ENCODE measurements at places on chromosomes 4 and X.

DNA sequence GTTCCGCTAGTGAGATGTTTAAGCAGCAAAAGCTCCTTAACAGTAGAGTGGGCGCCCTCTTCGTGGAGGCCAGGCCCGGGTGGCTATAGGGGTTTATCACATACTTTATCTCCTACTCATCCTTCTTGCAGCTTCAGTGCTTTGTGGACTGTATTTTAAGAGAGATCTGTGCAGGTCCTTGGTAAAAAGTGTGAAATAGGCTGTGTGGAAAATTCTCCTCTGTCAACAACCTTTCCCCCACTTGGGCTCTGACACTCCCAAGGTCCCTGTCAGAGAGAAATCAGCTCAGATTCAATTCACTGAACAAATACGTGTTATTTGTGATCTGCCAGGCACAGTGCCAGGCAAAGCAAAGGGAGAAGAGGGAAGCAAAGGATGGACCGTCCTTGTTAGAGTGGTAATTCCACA is 214.3 kb upstream of the PPARGC1A start:
- DNase-seq = peak; percentile 43

DNA sequence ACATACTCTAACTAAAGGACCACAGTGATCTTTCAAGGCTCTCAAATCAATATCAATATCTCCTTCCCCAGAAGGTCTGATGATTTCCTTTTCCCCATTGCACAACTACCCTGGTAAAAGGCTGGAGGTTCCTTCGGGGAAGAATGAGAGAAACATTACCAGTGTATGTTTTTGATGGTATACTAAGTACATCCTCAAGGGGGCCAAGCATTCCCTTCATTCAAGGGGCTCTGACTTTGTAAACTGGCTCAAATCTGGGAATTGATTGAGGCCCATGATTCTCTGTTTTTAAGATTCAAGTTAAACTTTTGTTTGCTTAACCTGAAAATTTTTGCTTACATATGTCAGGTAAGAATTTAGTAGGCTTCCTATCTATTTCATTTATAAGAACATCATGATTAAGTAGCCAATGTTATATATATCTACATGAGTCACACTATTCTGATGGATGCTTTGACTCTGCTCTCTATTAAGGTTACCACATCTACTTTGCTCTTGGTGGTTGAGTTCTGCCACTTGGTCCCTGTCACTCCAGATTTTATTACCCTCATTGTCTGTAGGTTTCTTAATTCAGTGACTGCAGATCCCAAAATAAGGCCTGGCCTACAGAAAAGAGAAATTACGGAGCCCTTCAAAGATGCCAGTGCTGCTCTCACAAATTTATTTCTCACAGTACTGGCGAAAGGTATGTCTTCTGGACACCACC is 16.4 kb upstream of the GUCY1B1 start:
- no peak for DNase-seq

DNA sequence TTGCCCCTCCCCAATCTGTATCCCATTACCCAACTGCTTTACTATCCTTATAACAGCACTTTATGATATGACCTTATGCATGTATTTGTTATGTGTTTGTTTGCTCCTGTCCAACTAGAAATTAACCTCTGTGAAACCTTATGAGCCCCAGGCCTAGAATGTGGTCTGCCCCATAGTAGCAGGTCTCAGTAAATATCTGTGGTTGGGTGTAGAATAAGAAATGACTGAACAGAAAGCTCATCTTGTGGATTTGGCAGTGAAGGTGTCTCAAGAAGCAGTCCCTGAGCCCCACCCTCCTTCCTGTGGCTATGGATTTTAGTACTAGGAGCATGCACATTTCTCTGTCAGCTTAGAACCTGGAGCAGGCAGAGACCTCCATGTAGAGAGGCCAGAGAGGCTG is 229.0 kb upstream of the LCORL start:
- no peak for DNase-seq

DNA sequence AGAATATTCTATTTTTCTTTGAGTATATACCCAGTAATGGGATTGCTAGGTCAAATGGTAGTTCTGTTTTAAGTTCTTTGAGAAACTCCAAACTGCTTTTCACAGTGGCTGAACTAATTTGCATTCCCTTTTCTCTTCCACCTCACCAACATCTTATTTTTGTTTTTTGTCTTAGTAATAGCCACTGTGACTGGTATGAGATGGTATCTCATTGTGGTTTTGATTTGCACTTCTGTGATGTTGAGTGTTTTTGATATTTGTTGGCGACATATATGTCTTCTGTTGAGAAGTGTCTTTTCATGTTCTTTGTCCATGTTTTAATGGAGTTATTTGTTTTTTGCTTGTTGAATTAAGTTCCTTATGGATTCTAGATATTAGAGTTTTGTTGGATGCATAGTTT is 24.4 kb downstream of the AIMP1 start:
- DNase-seq = no peak

- DNase-seq = no peak
These were observed 1.0 kb upstream of the DAPP1 start for GRCh38 chr4:99815597-99816011.

GRCh38 chrX:78092296-78092695 is 11.8 kb upstream of the PGK1 start:
- peak; percentile 20 for DNase-seq

GRCh38 chr4:17866810-17867209 is 56.0 kb downstream of the NCAPG start:
- no peak for DNase-seq

- no peak for DNase-seq
These were observed 24.2 kb upstream of the SPON2 start for GRCh38 chr4:1196421-1197183.

DNA sequence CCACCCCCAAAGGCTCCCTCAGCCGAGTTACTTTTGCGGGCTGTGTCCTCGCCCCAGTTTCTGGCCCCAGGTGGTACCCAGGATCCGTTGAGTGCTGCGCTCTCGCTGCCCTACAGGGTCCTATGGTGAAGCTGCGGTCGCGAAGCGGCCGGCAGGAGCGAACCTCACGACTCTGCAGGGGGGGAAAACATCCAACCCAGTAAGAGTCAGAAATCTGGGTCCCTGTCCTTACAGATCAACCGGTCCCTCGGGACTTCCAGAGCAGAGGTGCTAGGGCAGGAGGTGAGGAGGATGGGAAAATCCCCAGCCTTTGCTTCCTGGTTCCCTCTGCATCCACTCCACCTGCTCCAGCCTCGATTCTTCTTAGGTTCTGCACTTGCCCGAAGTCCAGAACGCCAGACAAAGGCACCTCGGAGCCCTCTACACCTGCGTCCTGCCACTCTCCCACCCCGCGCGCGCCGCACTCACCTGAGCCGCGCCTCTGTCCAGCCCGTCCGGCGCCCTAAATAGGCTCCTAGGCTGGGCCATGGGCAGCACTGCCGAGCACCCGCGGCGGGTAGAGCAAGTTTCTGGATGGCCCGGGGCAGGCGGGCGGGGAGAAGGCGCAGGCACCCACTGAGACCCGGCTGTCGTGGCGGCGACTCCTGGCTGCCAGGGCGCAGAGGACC is at the start of gene HS3ST1:
HS3ST1 (minus strand) TSS at position 664 of the 668 bp plus-strand sequence. CDS start 28,889 bp downstream, outside the sequence.
- no peak for DNase-seq

DNA sequence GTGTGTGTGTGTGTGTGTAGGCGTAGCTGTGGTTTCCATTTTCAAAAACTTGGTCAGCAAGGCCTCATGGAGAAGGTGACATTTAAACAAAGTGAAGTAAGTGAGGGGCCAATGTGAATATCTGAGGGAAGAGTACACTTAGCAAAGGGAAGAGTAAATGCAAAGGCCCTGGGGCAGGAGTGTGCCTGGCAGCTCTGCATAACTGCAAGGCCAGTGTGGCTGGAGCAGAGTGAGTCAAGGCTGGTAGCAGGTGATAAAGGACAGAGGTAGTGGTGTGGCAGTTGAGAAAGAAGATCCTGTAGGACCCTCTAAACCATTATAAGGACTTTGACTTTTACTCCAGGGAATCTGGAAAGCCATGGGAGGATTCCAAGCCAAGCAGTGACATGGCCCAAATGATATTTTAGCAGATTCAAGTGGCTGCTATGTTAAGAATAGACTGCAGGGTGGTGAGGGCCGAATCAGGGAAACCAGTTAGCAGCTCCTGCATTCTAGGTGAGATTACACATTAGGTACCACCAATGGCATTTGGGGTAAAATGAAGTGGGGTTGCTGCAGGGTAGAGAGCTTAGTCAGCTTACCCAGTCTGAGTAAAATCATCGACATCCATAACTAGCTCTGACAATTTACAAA is 5.9 kb upstream of the TBC1D1 start:
- DNase-seq = no peak

DNA sequence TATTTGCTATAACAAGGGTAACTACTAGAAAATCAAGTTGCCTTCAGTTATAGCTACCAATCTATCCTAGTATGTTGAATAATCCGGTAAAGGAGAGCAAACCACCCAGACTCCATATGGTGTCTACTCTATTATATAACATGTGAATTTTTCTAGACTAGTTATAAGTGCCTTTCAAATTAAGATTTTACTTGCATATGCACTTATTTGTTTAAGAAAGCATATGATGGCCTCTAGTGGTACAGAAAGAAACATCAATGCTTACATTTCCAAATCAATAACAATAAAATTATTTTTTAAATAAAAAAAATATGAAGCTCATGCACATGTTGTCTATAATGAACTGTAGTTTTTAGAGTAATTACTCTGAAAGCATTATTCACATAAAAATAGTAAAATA is 1516.4 kb upstream of the PABPC4L start:
- no peak for DNase-seq

GRCh38 chr4:136505020-136505419 is 1027.3 kb downstream of the PCDH18 start:
- DNase-seq = no peak

DNA sequence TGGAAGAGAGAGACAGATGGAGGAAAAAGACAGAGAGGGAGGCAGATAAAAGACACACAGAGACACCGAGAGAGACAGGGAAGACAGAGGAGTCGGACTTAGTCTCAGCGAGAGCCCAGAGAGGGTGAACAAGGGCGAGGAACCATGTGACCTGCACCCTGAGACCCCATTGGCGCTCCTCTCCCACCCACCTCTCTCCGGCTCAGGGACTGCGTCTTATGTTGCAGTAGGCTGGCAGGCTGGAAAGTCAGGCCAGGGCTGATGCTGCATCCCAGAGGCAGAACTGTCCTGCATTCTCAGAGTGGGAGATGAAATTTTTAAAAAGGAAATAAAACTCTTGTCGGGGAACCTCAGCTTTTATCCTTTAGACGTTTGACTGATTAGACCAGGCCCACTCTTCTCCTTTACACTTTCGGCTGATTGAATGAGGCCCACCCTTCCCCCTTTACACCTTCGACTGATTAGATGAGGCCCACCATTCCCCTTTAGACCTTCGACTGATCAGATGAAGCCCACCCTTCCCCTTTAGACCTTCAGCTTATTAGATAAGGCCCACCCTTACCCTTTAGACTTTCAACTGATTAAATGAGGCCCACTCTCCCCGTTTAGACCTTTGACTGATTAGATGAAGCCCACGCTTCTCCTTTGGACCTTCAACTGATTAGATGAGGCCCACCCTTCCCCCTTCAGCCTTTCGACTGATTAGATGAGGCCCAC is 29.5 kb upstream of the IL3RA start:
- no peak for DNase-seq

GRCh38 chrX:105120463-105120862 is 100.0 kb downstream of the TEX13A start:
- no peak for DNase-seq

GRCh38 chr4:141118381-141118780 is 14.9 kb downstream of the RNF150 start:
- no peak for DNase-seq

DNA sequence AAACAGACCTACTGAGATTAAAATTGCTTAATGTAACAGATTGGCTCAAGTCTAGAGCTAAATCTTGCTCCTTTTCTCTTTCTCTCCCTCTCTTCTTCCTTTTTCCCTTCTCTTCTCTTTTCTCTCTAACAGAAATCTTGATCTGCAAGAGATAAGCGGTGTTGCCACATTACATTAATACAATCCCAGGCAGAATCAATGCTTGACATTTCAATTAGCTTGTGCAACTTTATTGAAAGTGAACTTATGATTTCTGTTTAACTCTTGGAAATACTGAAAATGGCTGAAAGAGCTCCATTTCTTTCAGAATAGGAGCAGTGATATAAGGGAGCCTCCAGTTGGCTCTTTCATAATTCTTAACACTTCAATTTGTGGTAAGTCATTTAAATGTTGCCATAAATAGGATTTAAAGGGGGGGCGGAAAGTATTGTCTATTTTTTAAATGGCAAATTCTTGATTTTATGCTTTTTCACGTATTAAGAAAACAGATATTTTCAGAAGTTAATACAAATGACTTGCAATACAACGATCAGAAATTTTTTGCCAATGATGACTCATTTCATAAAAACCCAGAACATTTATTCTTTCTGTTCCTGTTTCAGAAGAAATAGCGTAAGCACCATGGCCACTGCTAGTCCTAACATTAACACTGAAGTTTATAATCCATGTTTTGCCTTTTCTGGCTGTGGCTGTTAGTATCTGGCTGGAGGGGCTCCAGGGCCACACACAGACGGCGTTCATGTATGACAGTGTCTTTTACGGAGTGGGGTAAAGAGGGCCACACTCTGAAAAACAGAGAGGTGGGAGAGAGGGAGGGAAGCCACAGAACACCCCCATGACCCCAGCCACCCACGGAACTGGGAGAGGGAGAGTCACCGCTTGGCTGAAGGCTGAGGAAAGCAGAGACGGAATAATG is 115.7 kb upstream of the FAT1 start:
- no peak for DNase-seq

DNA sequence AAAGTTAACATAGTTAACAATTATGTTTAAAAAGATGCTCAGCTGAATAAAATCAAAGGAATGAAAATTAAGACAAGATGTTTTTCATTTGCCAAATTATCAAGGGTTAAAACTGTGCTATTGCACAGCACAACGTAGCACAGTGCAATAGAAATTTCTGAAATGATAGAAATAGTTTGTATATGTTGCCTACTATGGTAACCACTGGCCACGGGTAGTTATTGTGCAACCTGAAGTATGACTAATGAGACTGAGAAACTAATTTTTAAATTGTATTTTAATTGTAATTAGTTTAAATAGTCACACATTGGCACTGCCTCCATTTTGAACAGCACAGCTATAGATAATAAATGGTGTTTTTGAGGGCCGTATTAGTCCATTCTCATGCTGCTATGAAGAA is 343.1 kb upstream of the FAM241A start:
- no peak for DNase-seq

- DNase-seq = peak; percentile 2
These were observed 468.5 kb downstream of the IQCM start for GRCh38 chr4:149347139-149347538.

DNA sequence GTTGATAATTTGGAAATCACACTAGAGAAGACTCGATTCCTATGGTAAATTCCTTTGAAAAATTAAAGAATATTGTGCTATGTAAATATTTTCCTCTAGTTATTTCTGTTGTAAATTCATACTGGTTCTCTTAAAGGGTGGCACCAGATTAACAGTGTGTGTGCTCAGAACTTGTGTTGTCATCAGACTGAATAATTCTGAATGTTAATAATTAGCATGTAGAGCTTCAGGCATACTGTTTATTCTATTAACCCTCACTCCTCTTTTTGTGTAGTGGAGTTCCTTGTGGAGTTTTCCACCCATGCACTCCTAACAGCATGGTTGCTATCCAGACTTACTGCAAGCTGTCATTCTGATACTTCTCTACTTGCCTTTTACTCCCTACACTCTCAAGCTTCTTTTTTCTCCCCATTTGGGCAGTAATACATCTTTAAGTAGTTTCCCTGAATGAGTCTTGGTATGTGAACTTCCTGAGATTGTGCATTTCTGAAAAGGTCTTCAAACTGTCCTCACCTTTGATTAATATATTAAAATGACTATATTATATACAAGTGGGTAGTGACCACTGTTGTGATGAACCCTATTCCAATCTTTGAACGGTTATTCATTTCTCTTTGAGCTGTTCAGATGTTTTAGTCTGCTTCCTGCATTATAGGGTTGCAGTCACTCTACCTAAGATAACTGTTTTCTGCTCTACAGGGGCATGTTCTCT is 29.9 kb upstream of the RTL8A start:
- no peak for DNase-seq

- no peak for DNase-seq
These were observed 1065.7 kb upstream of the FTHL17 start for GRCh38 chrX:32137525-32137924.
